ENCODE measurements at places on chromosomes 13 and 19. TPM values are rescaled to one million over a fixed set of nuclear protein-coding genes. Genes with fewer than 3 reads are reported as not detected.

DNA sequence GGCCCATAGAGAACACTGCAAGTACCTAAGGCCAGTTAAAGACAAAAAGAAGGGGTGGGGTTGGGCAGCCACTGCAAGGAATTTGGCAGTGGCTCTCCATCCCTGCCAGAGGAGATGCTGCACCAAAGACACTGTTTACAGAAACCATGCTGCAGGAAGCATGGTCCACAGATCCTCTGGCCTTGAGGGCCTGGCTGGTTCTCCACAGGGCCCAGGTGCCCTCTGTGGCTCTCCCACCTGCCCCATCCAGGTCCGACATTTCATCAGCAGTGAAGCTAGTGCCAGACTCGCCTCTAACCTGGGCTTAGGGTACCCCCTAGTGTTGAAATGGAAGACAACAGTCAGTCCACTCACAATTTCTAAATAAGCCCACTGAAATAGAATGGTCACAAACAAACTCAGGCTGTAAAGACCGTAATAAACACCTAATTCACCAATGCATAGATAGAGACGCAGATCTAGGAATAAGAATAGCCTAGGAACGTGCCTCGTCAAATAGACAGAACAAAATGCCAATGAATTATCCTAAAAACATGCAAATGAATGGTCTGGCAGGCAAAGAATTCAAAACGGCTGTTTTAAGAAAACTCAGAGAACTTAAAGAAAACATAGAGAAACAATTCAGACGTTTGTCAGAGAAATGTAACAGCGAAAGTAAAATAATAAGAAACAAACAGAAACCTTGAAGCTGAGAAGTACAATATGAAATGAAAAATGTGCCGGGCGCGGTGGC is 23.3 kb downstream of the LYPD4 start:
- peak; percentile 76 for DNase-seq

GRCh38 chr19:32558607-32559228 is 22.3 kb upstream of the PDCD5 start:
- no peak for DNase-seq

Gene TSKS
- total RNA-seq = under 0.01 TPM

- DNase-seq = peak; percentile 8
These were observed 9.6 kb downstream of the ZNF426 start for GRCh38 chr19:9528757-9529336.

DNA sequence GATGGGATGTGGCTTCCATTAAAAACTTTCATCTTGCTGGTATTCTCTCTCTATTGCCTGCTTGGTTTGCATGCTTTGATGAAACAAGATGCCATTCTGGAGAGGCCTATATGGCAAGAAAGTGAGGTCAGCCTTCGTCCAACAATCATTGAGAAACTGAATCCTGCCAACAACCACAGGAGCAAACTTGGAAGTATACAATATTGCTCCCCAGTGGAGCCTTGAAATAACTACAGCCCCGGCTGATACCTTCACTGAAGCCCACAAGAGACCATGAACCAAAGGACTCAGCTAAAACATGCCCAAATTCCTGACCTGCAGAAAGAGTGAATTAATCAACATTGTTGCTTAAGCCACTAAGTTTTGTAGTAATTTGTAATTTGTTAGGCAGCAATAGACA is 82.5 kb upstream of the FGF14 start:
- no peak for DNase-seq

DNA sequence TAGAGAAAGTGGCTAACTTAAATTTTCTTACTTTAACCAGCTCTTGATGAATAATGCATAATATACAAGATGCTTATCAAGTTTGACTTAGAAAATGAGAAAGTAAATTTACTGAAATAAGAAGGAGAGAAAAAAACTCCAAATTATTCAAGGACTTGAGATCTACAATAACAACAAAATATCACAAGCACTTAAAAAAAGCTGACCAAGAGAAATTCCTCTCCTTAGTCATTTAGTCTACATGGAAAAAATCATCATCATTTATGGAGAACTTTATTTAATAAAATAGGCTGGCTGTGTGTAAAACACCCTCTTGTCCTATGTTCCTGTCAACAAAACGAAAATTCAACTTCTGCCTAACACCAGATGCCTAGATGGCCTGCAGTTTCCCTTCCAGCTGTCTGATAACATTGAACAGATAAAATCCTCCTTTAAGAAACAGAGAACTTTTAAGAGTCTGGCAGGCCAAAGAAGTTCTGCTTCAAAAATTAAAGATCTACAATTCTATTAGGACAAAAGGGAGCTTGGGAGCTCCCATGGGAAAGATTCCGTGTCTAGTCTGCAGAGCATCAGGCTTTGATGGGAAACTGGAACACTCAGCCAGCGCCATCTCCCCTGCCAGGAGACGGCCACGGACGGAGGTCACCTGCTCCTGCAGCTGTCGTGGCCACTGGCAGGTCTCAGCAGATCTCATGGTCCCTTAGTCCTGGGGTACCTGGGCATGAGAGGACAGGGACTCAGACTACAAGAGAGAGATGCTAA is 37.9 kb upstream of the ATP11A start:
- no peak for DNase-seq
